ENCODE measurements at places on chromosomes 4 and X.

GRCh38 chr4:103144926-103145325 lies 45.3 kb upstream of the BDH2 start:
- no peak for DNase-seq

DNA sequence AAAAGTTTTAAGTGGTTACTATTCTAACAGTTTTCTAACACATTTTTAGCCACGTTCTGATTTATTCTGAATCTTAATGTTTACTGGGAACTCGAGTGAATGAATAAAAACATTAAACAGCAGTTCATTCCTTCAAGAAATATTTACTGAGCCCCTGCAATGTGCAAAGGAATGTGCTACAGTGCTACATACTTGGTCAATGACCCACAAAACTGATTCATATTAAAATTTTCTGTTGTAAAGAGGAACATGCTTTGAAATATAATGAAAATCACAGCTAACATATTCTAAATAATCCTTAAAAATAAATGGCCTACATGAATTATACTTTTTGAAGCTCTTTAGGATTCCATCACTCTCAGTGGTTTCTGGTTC lies 78.7 kb downstream of the ARAP2 start:
- DNase-seq = no peak

DNA sequence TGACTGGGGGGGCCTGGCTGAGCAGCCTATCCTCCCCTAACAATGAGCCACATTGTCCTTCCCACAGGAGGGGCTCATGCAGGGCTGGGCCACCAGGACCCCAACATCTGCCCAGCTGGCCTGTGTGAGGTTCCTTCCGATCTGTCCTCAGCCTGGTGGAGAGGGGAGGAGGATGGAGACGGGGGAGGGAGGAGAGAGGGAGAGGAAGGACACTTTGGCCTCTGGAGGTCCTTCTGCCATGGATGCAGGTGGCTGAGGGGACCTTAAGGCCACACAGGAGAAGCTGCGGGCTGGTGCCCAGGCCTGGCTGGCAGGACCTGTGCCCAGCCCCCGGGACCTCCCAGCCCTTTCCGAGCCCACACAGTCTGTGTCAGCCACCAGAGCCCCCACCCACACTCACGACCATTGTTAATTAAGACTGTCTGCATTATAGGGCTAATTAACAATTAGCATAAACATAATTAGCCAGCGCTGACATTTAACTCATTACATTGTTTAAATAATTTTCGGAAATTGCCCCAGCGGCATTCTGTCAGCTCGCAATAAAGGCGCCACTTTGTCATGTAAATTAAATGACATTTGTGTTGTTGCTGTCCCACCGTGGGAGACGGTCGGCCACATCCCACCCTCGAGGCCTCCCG lies 53.0 kb upstream of the NKX1-1 start:
- no peak for DNase-seq

GRCh38 chr4:110621839-110622751 lies 782 bp downstream of the PITX2 start:
- DNase-seq = no peak

GRCh38 chrX:64206556-64207162 lies 1.2 kb upstream of the AMER1 start:
- DNase-seq = no peak

GRCh38 chr4:10696253-10696652 lies 11.7 kb upstream of the CLNK start:
- DNase-seq = no peak

GRCh38 chr4:153684971-153685371 lies 891 bp downstream of the TLR2 start:
- DNase-seq = no peak

DNA sequence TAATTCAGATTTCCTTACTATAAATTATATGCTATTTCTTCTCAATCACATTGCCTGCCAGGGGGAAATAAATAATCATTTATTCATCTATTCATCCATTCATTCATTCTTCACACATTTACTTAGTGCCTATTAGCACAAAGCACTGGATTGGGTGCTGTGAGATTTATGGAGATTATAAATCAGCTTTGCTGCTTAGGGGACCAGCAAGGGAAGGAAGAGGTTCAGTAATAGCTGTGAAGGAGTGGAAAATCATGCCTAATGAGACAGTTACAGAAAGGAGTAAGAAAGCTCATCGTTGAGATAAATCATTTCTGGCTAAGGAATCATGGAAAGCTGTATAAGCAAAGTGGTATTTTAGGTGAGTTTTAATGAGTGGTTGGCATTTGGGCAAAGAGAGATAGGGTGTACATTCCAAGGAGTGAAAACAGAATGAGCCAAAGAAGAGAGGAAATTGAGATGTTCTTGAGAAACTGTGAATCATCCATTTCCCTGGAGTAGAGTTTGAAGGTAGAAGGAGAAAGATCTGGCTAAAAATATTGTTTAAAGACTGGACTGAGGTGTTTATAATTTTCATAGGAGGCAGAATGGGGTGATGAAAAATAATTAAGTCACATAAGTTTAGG lies 9.6 kb downstream of the ARSJ start:
- no peak for DNase-seq

GRCh38 chr4:73067971-73068394 lies 1.5 kb downstream of the COX18 start:
- DNase-seq = peak; percentile 14

- DNase-seq = no peak
These were observed 43.9 kb upstream of the HMX1 start for GRCh38 chr4:8915201-8916200.

GRCh38 chr4:76486588-76487276 lies 51.7 kb downstream of the SHROOM3 start:
- DNase-seq = no peak

Data from stimulated activated CD4-positive, alpha-beta T cell treated with anti-CD3 and anti-CD28 coated beads, Interleukin-2, amount 100 ng/mL, for 4 hours (primary cell).